ENCODE measurements at places on chromosomes 11 and 22.

GRCh38 chr11:2118677-2119076 is 20.5 kb downstream of the IGF2 start:
- DNase-seq: no peak

DNA sequence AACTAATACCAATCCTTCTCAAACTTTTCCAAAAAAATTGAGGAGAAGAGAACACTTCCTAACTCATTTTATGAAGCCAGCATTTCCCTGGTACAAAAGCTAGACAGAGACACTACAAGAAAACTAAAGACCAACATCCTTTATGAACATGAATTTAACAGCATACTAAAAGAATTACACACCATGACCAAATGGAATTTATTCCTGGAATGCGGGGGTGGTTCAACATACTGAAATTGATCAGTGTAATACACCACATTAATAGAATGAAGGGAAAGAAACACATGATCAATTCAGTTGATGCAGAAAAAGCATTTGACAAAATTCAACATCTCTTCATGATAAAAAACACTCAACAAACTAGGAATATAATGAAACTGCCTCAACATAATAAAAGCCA is 148.1 kb downstream of the WNT7B start:
- no peak for DNase-seq

GRCh38 chr11:8229299-8230177 is 34.1 kb downstream of the LMO1 start:
- no peak for DNase-seq

- no peak for DNase-seq
Observed at GRCh38 chr22:31243339-31244045, 31.4 kb downstream of the LIMK2 start.

DNA sequence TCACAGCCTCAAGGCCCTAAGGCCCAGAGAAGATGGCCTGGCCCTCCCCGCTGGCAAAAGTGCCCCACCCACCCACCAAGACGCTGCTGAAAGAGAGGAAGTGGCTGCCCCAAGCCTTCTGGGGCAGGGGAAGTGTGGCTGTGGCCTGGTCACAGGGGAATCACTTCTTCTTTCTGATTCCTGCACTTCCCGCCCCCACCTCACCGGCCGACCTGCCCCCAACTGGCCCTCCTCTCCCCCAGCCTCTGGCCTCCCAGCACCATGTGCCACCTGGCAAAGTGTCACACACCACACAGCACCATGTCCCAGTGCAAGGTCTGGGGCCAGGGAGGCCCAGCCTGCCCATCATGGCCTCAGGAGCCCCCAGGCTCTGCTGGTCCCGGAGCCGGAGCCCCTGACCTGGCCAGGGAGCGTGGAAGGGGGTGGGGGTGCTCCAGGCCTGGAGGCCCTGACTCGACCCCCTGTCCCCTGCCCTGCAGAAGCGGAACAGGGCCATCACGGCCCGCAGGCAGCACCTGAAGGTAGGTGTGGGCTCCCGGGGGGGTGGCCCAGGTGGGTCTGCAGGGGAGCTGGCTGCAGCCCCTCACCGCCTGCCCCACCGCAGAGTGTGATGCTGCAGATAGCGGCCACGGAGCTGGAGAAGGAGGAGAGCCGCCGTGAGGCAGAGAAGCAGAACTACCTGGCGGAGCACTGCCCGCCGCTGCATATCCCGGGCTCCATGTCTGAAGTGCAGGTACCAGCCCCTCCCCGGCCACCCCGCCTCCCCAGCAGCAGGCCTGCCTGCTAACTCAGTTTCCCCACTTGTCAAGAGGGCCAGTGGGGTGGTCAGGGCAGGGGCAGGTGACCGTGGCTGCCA is 1.4 kb downstream of the TNNI2 start:
- DNase-seq: no peak

DNA sequence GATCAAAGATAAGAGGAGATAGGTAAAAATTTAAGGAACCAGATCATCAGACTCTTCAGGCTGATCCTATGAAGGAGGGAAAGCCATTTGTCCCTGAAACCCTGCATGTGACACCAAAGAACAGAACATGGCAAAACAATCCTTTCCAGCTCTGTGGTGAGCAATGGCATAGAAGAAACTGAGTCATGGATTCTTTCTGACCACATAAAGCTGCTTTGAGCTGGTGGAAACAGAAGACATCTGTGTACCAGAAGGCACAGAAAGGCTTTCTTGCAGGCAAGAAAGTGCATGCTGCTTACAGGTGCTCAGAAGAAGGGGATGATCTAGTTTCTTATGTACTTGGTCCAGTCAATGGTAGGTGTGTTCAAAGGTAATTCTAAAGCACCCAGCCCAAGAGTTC is 45.0 kb upstream of the APOA1 start:
- DNase-seq: no peak

DNA sequence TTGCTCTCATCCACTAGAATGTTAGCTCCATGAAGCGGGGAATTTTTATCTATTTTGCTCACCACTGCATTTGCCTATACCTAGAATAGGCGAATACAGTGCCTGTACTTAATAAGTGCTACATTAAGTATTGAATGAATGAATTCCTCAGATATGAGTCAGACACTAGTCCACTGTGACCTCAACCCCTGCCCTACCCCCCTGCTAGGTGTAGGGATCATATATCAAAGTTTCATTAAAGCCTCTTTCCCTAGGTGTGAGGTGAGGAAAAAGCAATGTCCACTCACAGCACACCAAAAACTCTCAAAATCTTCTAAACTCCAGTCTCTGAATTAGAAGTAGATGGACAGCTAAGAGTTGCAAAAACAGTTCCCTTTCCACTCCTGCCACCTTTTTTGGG is 9.8 kb upstream of the PSMA1 start:
- no peak for DNase-seq

- DNase-seq: no peak
Observed at GRCh38 chr22:25395915-25396314, 168.6 kb upstream of the GRK3 start.

GRCh38 chr11:70546191-70546940 is 148.0 kb downstream of the CTTN start:
- DNase-seq: no peak

Data from activated CD4-positive, alpha-beta T cell treated with anti-CD3 and anti-CD28 coated beads, Interleukin-2, amount 50 U/mL, for 4 hours (primary cell).